ENCODE measurements at places on chromosomes 11 and 22.

DNA sequence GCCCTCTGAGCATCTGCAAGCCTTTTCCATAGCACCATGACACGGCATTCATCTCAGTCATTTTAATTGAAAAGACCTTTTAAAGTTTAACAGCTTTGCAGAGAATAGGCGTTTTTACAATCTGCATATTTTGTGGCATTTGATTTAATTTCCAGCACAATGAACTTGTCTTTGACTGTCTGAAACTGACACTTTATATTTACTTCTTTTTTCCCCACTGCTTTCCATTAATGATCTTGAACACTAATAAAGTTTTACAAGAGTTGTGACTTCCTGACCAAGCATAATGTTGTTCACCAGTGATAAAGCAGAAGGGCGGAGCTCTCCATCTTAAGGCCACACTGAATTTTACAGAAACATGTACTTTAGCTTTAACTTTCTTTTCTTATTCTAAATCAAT, 548.7 kb downstream of the FAM181B start:
- DNase-seq: no peak

GRCh38 chr11:30705913-30706675, 119.9 kb upstream of the MPPED2 start:
- no peak for DNase-seq

- no peak for DNase-seq
Measured at GRCh38 chr11:44537679-44538078, 27.8 kb upstream of the CD82 start.

DNA sequence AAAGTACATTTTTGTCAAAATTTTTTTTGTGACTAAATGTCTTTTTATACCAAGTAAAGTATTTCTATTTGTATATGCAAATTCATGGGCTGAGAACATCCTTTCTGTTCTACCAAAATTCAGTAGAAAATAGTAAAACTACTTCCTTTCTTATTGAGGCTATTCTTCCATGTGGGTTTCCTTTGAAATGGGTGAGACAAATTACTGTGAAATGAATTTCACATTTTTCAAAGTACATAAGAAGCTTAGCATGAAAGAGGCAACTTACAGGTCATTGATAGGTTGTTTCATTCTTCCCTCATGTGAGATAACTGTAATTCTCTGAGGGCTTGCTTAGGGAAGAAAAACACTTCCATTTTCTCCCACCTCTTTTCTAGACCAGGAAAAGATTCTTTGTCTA, 1.0 kb upstream of the OR6X1 start:
- no peak for DNase-seq

DNA sequence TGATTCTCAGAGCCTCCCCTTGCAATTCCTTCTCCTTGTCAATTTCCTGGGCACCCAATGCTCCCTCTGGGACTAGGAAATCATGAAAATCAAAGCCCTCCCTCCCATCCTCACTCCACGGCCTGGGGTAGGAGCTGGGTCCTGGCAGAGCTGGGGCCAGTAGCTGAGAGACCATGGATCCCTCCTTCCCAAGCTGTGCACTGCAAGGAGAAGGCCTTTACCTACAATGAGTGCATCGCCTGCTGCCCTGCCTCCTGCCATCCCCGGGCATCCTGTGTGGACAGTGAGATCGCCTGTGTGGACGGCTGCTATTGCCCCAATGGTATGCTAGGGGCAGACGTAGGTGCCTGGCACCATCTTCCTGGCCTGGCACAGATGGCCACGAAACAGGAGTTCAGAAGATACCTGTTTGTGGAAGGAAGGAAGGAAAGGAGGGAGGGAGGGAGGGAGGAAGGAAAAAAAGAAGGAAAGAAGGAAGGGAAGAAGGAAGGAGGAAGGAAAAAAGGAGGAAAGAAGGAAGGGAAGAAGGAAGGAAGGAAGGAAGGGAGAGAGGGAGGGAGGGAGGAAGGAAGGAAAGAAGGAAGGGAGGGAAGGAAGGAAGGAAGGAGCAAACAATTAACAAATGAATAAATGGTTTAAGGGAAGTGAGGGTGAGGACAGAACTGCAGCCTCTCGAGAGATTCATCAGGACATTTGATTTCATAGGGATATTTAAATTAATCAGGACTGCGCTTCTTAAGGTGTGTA, 12.5 kb downstream of the OTOG start:
- no peak for DNase-seq

- no peak for DNase-seq
Measured at GRCh38 chr11:126917531-126918204, 82.9 kb downstream of the KIRREL3 start.

Data from globus pallidus (tissue), 1 donor.